Ovary (tissue), 10 donors: ENCODE measurements at places on chromosomes 3 and 15.

DNA sequence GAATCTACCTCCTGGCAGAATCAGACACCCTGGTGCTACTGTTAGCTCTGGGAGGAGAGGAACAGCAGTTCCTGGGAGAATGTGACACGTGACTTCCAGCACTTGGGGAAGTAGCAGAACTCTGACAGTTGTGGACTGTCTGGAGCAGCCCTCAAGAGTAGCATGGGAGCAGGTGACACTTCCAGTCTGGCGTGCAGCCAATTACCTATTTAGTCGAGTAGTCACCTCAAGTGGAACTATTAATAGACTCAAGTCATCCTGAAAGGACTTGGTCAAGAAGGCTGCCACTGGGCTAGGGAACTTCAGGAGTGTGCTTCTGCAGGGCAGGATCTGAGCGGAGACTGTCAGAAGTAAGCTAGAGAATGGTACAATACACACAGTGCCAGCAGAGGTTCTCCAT, 62.3 kb downstream of the MTHFS start:
- DNase-seq: no peak

- DNase-seq: no peak
Measured at GRCh38 chr3:186544281-186544680, at the start of gene CRYGS. CRYGS (minus strand) TSS chr3:186544380; CDS start chr3:186544326, 54 bp downstream.

GRCh38 chr3:157079676-157080369, 80.1 kb downstream of the CCNL1 start:
- no peak for DNase-seq

- no peak for DNase-seq
Measured at GRCh38 chr15:72463702-72464101, 10.4 kb upstream of the ARIH1 start.

DNA sequence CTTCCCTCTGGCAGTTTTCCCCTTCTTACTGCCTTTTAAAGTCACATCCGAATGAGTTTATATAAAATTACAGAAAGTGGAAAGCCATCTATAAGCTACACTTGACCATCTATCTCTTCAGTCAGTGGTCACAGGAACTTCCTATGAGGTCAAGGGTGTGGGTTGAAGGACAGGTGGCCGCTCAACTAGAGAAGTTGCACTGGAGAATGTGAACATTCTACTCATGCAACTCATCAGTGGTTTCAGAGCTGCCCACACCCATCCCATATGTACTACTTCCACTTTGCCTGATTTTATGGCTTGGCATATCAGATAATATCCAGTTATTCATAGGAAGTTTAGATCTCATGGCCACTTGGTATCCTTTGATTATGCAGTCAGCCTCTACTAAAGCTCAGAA, 57.4 kb upstream of the TMEM158 start:
- no peak for DNase-seq

DNA sequence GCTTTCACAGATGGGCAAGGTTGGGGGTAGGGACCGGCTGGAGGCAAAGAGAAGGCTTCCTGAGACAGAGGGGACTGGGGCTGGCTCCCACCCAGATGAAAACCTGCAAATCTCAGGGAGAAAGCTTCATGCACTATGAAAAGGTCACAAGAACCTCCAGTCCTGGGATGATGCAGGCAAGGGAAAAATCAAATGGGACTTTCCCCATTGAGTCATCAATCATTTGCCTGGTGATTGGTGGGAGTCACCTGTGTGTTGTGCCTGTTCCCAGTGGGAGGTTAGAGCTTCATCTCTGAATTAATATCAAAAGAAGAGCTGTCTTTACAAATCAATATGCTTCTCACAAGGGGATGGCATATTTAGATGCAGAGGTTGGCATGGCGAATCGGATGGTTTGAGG, 49.9 kb downstream of the CACNA1D start:
- no peak for DNase-seq

- DNase-seq: peak; percentile 92
Measured at GRCh38 chr3:47420511-47421484, 40.0 kb downstream of the PTPN23 start.

DNA sequence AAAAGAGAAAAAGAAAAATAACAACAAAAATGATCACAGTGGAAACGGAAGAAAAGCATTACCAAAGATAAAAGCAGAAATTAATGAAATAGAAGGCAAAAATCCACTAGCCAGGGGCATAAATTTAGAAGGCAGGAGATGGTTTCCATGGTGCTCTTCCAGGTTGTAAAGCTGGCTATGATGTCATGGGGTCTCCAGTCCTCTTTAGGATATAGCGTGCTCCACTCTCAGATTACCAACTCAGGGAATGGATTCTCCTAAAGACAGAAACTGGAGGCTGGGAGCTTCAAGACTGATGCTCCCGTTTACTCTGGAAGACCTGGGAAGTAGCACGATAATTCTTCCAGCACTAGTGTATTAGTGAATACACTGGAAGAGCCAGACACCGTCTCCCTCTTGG, 10.9 kb upstream of the ULK4 start:
- DNase-seq: no peak

- no peak for DNase-seq
Measured at GRCh38 chr3:100080573-100080972, 33.7 kb downstream of the FILIP1L start.

DNA sequence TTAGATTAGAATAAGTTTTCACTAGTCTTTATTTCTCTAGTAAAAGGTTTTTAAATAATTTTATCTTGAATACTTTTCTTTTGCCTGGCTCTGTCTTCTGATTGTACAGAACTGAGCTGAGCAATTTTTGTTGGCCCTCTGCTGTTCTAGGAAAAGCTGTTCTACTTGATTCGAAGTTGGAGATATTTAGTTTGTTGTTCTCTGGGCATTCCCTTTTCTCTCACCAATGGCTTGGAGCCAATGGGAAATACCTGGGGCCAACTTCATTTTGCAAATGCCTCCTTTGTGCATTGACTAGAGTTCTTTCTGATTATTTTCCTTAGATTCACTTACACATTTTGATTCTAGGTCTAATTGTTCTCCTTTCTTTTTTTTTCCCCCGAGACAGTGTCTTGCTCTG, 16.5 kb downstream of the ABHD5 start:
- no peak for DNase-seq

DNA sequence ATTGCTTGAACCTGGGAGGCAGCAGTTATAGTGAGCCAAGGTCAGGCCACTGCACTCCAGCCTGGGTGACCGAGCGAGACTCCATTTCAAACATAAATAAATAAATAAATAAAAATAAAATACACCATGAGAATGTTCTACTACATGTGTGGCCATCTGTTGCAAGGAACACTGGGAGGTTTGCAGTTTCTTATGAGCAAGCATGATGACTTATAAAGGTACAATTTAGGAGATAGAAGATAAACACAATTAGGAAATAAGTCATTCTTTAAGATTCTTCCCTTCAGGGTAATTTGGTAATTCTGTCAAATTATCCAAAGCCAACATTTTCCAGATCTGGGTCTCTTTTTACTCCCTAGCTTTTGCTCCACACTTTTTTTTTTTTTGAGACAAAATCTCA, 13.4 kb downstream of the HTR3C start:
- no peak for DNase-seq

DNA sequence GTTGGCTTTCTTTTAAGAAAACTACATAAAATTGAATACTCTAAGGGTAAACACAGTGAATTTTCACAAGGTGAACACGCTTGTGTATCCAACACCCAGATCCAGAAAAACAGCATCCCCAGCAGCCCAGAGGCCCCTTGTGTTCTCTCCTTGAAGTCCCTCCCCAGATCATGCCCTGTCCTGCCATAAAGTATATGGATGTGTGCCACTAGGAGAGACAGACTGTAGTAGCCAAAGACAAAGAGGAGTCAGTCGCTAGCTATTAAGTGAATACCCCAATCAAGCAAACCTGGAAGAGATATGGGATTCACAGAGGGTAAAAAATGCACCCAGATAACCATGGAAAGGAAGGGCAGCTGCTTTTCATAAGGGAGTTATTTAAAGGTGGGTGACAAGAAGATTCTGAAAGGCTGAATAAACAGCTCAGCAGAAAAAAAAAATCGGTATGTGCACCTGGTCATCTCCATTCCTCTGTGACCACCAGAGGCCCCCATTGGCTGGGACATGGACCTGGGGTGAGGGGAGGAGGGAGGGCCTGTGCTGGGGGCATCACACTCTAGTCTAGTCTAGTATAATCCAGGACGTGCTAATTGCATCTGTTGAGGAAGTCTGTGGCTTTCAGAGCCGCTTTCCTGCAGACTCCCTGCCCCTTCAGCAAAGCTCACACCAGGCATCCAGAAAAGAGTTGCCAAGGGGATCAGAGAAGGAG, 167.3 kb upstream of the NDN start:
- DNase-seq: no peak

GRCh38 chr15:74402873-74403587, 30.7 kb downstream of the SEMA7A start:
- no peak for DNase-seq

DNA sequence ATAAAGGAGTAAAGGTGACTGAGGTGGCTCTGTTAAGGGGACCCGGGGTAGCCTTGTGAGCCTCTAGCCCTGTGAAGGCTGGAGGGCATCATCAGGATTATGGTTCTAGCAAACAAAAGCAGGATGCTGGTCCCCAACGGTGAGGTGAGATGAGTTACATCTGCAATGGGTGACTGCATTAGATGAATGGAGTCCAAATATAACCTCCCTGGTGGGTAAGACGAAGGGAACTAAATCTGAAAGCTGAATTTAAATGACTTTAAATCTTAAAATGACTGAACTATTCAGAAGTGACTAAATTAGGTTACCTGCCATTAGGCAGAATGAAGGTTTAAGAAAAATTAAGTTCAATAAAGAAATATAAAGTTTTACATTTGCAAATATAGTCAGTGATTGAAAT, 4.6 kb upstream of the HLTF start:
- DNase-seq: no peak

DNA sequence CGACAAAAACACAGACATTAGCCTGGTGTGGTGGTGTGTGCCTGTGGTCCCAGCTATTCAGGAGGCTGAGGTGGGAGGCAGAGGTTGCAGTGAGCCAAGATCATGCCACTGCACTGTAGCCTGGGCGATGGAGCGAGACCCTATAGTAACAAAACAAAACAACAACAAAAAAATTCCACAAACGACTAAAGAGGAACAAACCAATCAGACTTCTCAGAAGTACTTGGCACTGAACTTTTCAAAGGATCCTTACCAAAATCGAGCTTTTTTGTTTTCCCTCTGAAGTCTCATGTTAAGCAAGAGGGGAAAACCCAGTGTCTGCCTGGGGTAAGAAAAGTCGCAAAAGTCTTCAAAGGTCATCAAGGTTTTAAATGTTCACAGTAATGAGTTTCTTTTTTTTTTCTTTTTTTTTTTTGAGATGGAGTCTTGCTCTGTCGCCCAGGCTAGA, 30.1 kb upstream of the TFRC start:
- no peak for DNase-seq

DNA sequence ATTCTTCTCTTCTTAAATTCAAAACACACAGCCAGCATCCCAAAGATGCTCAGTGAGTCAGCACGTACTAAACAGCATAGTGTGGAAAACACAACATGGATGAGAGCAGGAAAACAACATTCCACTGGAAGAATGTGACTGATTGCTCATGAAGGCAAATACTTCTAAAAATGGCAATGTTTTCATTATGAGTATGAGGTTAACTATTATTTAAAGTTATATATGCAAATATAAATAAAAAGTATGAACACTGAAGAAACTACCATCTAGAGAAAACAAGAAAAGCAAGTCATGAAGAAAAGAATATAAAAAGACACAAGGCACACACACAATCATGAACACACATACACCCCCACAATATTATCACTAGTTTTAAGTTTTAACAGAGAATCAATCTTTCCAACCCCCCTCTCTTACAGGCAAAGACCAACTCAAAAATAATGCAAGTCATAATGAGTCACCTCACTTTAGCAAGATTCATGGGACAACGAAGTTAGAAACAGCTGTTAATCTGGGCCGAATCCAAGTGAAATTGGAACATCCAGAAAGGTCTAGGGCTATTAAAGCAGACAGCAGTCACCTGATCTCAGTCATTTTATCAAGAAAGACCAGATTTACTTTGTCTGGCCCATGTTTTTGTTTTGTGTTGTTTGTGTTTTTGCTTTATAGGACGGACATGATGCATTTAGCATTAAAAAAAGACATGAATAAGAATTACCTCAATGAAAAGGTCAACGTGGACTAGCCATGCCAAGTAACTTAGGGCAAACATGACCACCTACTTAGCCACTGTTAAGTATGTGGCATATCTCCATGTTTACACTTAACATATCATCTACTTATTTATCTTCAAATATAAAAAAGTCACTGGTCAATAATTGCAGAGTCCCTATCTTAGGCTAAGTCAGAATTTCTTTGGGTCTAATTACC, 18.1 kb downstream of the GBE1 start:
- DNase-seq: no peak

DNA sequence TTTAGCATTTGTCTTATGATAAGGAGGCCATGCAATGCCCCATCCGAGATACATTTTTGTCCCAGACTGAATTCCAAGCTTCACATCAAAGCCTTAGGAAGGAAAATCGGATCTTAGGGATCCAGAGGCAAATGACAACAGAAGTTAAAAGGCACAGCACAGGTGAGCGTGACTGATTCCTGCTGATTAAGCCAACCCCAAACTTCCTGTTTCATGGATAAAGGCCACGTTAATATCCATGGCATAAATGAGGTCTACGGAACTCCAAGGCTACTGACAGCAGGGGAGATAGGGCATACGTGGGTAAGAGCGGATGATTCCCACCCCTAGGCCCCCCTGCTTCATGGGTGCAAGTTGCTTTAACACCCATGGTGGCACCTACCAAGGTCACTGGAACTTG, 471.6 kb downstream of the FHIT start:
- no peak for DNase-seq

- DNase-seq: no peak
Measured at GRCh38 chr15:74776821-74777768, 4.8 kb upstream of the CSK start.

DNA sequence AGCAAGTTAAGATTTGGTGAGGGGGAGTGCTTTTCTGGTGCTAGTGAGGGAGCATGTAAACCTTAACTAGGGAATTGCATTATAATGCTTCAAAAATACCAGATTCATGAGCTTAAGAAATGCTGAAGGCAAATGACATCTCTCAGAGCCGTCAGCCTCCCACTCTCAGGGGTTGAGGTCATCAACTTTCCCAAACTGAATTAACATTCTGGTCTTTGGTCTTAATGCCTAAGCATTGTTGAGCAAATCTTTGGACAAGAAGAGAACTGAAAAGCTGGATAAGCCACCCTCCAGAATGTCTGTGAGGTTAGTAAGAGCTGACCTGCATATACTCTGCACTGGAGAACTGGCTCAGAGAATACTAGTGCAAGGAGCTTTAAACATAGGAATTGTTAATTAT, 124.9 kb upstream of the GAP43 start:
- DNase-seq: no peak

- DNase-seq: peak; percentile 74
Measured at GRCh38 chr3:140719841-140720614, 42.2 kb downstream of the TRIM42 start.

DNA sequence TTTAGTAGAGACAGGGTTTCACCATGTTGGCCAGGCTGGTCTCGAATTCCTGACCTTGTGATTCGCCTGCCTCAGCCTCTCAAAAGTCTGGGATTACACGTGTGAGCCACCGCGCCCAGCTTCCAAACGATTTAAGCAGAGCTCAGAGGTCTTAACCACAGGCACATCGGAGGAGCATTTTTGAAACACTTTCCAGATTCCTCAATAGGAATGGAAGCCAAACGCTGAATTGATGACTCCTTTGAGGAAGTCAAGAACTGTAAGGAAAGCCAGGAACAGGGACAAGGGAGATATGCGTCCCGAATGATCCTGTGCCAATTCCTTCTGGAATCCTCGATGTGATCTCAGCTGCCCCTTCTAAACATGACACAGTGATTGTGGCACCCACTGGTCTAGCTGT, 40.0 kb downstream of the TRH start:
- no peak for DNase-seq

- no peak for DNase-seq
Measured at GRCh38 chr3:21484828-21485144, 266.2 kb downstream of the ZNF385D start.

GRCh38 chr15:32861174-32861573, 143.4 kb downstream of the GREM1 start:
- DNase-seq: no peak
